ENCODE measurements at places on chromosomes 5 and 9.

DNA sequence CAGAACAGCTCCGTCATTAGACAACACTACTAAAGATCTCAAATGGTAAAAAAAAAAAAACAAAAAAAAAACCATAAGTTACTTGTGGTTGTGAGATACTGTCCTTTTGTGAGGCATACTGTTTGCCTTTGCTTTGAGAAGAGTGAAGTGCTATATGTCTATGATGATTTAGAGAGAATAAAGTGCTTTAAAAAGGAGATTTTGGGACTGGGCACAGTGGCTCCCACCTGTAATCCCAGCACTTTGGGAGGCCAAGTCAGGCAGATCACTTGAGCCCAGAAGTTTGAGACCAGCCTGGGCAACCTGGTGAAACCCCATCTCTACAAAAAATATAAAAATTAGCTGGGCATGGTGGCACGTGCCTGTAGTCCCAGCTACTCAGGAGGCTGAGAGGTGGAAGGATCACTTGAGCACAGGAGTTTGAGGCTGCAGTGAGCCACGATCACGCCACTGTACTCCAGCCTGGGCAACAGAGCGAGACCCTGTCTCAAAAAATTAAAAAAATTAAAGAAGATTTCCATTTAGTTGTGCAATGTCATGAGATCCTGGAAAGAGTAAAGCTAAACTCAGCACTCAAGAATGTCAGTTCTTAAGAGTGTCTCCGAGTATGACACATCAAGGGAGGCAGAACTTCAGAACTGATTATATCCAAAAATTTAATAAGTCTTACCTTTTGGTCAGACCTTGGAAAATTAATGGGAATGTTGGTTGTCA is 87.3 kb downstream of the PRDM6 start:
- no peak for DNase-seq

DNA sequence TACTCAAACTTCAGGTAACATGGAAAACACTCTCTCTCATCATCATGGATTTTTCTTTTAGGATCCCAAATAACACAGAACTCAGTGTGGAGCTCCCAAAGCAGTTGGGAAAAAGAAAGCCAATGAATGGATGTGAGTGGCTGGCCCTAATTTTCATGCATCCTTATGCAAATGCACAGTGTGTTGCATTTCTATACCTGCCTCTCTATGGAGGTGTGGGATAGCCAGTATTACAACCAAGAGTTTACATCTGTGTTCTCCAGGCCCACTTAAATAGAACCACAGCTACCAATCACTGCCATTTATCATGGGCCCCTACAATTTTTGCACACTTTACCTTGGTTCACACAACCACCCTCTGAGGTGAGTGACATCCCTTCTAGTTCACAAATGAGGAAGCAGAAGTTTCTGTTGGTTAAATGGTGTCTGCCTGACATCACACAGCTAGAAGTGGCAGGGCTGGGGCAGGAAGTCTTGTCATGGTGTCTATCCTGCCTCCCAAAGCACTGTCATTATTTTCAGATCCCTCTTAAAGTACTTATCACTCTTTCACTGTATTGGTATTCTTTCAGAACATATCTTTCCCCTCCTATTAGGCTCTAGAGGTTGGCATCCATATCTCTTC is 17.3 kb downstream of the MAMDC2 start:
- no peak for DNase-seq

- DNase-seq: no peak
These were observed 5.5 kb downstream of the NSMF start for GRCh38 chr9:137453643-137454081.

DNA sequence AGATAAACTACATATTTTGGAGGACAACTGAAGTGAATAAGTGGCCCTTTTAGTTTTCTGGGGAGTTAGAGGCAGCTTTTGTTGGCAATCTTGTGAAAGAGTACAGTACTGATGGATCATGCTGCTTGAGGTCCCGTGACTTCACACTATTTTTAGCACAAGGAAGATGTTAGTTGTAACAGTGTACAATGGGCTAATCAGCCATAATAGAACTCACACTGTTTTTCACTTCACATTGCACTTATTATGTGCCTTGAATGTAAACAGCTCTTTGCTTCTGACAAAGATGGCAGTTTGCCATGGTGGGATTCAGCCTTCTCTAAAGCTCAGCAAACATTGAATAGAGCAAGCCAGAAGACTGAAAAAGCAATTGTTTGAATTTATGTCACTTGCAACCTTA is 176.7 kb upstream of the ZNF608 start:
- DNase-seq: no peak

DNA sequence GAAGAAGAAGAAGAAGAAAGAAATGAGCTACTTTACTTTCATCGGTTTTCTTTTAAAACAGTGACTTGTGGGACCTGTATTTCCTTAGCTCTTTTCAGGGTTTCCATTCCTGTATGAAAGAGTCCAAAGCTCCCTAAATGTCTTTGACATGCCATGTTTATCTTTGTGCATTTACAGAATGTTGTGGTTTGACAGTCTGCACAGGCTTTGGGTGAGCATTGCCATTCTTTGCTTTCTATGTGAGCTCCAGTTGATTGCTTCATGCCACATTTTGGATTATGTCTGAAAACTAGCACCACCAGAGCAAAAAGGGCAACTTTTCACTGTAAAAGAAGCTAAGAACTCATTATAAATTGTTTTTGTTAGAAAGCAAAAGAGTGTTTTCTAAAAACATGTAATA is 733.4 kb downstream of the TLE4 start:
- DNase-seq: no peak

DNA sequence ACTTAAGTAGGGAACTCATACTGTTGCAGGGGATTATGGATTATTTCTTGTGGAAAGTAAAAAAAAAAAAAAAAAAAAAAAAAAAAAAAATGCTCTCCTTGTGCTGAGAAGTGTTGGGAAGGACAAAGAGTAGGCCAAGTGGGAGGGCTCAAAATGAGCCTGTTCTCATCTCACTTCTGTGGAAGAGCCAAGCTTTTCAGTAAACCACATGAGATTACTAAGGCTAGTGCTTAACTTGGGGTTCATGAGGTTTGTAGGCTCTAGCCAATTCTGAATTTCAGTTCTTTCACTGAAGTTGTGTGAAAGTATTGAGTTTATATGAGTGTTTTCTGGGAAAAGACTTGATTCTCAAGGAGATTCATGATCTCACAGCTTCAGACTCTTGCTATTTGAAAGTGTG is 23.0 kb upstream of the CEP78 start:
- no peak for DNase-seq

GRCh38 chr5:2732850-2733249 is 18.6 kb downstream of the IRX2 start:
- DNase-seq: no peak

- no peak for DNase-seq
These were observed 2.4 kb upstream of the DMRT2 start for GRCh38 chr9:1047591-1048230.

GRCh38 chr9:77999231-77999631 is 32.4 kb downstream of the GNAQ start:
- DNase-seq: no peak

- DNase-seq: no peak
These were observed 517.8 kb upstream of the PAPPA start for GRCh38 chr9:115635680-115636383.

DNA sequence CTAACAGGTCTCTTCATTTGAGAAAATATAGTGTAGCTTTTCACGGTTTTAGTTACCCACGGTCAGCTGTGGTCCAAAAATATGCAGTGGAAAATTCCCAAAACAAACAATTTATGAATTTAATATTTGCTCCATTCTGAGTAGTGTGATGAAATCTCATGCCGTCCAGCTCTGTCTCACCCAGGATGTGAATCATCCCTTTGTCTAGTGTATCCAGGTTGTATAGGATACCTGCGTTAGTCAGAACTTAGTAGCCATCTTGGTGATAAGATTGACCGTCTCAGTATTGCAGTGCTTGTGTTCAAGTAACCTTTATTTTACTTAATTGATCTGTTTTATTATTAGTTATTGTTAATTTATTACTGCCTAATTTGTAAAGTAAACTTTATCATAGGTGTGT is 41.1 kb downstream of the NDUFS4 start:
- DNase-seq: no peak

- DNase-seq: no peak
These were observed 2.3 kb upstream of the OTP start for GRCh38 chr5:77640589-77641396.

DNA sequence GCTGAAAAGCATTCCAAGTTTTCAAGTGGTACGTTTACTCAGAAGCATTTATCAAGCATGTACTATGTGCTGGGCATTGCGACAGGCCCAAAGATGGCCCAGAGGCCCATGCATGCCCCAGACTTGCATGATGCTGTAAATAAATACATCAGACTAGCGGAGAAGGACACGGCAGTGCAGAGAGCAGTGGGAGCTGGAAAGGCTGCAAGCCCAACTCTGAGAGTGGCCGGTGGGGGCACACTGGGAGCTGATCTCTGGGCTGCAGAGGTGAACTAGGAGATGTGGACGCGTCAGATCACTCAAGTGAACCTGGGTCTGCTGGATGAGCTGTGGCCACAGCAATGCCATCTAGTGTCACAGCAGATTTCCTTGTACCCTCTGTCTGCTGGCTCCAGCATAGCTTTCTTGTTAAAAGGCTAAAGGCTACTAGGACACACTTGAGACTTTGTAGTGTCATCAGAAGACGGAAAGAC is 246.9 kb downstream of the FANCC start:
- no peak for DNase-seq

DNA sequence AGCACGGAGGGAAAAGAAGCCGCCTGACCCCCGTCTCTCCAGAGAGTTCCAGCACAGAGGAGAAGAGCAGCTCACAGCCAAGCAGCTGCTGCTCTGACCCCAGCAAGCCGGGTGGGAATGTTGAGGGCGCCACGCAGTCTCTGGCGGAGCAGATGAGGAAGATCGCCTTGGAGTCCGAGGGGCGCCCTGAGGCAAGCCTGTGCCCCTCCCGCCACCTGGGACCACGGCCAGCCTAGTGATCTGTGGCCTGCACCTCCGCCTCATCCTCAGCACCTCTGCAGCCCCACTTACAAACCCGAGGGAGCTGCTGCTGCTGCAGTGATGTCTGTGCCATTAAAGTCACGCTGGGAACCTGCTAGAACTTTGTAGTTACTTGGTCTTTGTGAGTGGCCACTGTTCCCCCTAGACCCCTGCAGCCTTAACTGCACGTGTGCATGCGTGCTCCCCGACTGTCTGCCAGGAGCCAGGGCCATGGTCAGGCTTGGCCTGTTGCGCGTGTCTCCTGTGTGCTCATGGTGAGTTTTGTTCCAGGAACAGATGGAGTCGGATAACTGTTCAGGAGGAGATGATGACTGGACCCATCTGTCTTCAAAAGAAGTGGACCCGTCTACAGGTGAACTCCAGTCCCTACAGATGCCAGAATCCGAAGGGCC is 12.5 kb downstream of the SQSTM1 start:
- no peak for DNase-seq

GRCh38 chr5:164048359-164048926 is 543.0 kb downstream of the MAT2B start:
- no peak for DNase-seq

- no peak for DNase-seq
These were observed 86.0 kb upstream of the SLC30A5 start for GRCh38 chr5:69007726-69008368.

DNA sequence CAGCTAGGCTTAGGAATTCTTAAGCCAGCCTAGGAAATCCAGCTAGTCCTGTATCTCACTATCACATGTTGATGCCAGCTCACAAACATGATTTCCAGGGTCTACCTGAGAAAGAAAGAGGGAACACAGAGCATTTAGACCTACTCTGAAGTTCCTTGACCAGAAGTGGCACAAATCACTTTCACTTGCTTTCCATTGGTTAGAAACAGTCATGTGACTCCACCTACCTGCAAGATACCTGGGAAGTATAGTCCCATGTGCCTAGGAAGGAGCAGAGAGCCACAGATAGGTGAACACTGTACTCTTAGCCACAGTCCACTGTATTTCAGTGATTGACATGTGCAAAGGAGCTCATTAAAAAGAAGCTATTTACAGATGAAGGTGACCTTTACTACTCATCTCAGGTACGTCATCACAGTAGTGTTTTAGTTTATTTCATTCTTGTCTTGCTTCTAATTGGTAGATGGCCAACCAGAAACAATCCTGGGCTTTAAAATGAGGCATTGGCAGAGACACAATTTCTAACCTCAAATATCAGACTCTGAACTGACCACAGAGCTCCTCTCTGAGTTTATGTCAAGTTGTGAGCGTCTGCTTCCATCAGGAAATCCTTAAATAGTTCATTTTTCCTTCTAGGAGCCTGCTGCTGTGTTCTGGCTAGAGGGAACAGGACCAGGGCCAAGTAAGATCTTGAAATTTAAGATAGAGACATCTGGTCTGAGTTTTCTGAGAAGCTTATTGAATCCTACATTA is 340.7 kb downstream of the TLE4 start:
- DNase-seq: no peak

DNA sequence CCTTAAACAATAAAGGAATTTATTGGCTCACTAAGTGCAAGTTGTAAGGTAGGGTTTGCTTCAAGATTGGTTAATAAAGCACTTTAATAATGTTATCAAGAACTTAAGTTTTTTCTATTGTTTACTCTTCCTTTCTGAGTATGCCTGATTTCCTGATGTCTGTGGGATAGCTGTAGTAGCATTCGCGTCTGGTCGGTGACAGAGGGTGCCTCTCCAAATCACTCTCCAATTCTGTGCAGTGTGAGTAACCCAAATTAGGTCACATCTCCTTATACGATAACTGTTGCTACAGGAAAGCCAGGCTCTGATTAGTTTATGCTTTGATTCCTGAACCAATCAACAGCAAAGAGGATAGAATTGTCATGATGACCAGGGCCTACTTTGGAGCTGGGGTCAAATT is 90.7 kb downstream of the CCDC192 start:
- no peak for DNase-seq

- no peak for DNase-seq
These were observed 12.9 kb upstream of the MSMP start for GRCh38 chr9:35766997-35767396.

DNA sequence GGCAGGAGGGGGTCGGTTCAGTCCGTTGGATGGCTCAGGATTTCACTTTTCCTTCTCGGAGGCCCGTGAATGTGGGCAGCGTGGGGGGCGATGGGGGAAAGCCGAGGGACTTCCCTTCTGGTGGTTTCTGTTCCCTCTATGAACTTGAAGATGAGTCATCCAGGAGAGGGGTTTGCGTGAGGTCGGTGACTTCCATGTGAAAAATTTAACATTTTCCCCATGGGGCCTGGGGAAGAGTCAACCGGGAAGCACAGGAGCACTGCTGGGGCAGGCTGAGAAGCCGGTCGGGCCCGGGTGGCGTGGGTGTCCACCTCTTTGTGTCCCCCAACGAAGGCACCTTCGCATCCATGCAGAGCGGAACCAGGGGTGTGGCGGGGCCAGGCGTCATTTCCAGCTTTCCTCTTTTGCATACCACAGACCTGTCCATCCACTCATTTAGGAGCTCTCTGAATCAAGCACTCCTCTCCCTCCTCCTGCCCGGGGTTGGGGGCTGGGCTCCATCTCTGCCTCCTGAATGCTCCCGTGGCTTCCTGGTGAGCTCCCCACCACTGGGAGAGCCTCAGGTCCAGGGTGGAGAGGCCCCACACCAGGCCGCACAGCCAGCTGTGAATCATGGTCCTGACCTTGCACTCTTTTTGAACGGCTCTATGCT is 68.4 kb downstream of the ANKRD33B start:
- no peak for DNase-seq

DNA sequence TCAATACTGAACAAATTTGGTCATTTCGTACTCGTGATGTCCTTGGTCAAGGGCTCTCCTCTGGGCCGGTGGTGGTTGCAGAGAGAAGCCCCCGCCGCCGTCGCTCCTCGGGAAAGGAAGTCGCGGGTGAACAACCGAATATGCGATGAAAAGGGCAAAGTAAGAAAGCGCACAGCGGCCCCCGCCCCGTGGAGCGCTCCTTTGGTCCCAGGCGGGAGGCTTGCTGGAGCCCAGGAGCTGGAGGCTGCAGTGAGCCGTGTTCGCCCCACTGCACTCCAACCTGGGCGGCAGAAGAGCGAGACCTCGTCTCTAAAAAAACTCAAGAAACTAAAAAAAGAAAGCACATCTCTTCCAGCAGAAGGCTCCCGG is 108.4 kb upstream of the LARP1 start:
- no peak for DNase-seq

Data from cortex of kidney (tissue), 1 donor.